Activated CD4-positive, alpha-beta T cell treated with anti-CD3 and anti-CD28 coated beads, Interleukin-10, Interleukin-2, amounts not matched to agents 100 ng/mL and 50 ng/mL, durations not matched to agents 16 hours and 8 hours (primary cell): ENCODE measurements at places on chromosomes 3 and 15.
A peak's percentile ranks its signal among the peaks of the same experiment; 100 is the strongest.

DNA sequence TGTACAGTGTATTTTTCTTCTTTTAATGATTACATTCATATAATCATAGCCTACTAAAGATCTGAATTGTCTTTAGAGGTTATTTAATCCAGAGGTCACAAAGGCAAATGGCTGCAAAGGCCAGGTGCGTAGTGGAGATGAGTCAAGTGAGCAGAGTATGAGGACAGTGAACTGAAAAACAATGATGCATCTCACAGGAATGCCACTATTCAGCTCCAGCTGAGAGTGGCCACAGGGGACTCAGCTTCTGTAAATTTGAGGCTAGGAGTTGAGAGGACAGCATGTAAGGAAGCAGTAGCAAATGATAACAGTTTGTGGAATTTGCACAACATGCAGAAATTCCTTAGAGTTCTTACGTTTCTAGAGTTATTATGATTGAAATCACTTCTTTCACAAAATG is 50.4 kb downstream of the COL6A5 start:
- DNase-seq, result no peak

DNA sequence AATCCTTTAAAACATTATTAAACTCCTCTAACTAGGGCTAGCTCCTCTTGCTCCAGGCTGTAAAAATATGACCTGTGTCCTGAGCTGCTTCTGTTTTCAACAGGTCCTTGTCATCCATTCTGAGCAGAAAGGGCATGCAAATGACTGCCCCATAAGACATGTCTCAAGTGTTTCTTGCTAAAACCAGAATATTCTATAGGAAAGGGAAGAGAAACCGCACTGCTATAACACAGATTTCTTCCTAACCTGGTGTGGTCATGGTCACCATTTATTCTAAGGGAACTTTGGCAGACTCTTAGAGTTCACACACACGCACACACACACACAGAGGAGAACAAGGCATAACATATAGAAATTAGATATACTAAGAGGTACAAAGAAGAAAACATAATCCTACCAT is 34.2 kb upstream of the B3GNT5 start:
- DNase-seq, result no peak

DNA sequence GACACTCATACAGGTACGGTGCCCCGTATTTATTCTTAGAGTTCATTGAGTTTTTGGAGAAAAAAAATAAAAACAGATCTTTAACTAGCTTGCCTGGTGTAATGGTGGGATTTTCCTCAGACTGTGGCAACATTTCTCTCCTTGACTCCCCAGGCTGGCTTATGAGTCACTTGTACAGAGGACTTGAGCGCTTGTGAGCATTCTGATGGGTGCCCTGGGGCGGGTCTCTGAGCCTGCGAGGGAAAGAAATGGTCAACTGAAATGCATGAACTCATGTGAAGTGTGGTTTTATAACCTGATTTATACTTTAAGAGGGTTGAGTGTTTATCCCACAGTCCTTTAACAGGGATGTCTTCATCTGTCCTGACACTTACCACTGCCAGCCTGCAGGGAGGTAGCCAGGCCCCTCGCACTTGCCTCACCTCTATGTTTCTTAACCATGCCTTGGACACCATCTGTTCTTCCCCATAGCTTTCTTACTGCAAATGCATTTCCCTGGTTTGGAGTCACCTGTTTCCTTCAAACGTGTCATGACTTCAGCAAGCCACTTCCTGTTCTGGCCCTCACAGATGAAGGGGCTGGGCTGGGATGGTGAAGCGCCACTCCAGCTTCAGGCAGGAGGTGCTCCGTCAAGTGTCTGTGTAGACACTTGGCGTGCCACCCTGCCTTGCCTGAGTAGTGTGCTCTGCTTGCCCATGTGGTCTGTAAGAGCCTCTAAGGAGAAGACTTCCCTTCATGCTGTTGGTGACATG is 118.7 kb downstream of the PDE8A start:
- DNase-seq, result peak; percentile 7

GRCh38 chr15:31483986-31484951 is 157.6 kb downstream of the KLF13 start:
- peak; percentile 10 for DNase-seq

GRCh38 chr3:121750087-121750415 is 510 bp upstream of the GOLGB1 start:
- no peak for DNase-seq
